ENCODE measurements at places on chromosomes 7 and 10. TPM values are rescaled to one million over a fixed set of nuclear protein-coding genes. Genes with fewer than 3 reads are reported as not detected.

CALML5 gene
- not detected for total RNA-seq

MRM2 gene
- 16.5 TPM for total RNA-seq

SERPINE1 gene
- total RNA-seq = 0.55 TPM

LHFPL3 gene
- 0.26 TPM for total RNA-seq

FAM20C gene
- total RNA-seq = 20.7 TPM

SLC18A3 gene
- 1.6 TPM for total RNA-seq

GATA3 gene
- total RNA-seq = 0.47 TPM

GNAT3 gene
- total RNA-seq = not detected

FXYD4 gene
- total RNA-seq = not detected

AKR1C2 gene
- 19.5 TPM for total RNA-seq

EIF4H gene
- total RNA-seq = 231 TPM

MEST gene
- 31.7 TPM for total RNA-seq

HOXA13 gene
- total RNA-seq = 42.2 TPM

MMP21 gene
- total RNA-seq = not detected

C10orf53 gene
- total RNA-seq = not detected

CPVL gene
- total RNA-seq = 10.5 TPM

SPDYE1 gene
- total RNA-seq = not detected

EXOSC1 gene
- total RNA-seq = 30.9 TPM

LRRC18 gene
- not detected for total RNA-seq

LRIT1 gene
- total RNA-seq = not detected

NUDT13 gene
- total RNA-seq = 5.1 TPM

EVX1 gene
- not detected for total RNA-seq

CALML3 gene
- total RNA-seq = not detected

EGFR gene
- total RNA-seq = 72.5 TPM

SPDYE2B gene
- not detected for total RNA-seq

KAZALD1 gene
- total RNA-seq = 8.5 TPM

KCNMA1 gene
- total RNA-seq = 45.4 TPM

CPA1 gene
- not detected for total RNA-seq

JCAD gene
- 9.0 TPM for total RNA-seq

Data from mucosa of descending colon (tissue), 3 donors.